ENCODE measurements at places on chromosomes 1 and 21. TPM values are rescaled to one million over a fixed set of nuclear protein-coding genes. Genes with fewer than 3 reads are reported as not detected.

DNA sequence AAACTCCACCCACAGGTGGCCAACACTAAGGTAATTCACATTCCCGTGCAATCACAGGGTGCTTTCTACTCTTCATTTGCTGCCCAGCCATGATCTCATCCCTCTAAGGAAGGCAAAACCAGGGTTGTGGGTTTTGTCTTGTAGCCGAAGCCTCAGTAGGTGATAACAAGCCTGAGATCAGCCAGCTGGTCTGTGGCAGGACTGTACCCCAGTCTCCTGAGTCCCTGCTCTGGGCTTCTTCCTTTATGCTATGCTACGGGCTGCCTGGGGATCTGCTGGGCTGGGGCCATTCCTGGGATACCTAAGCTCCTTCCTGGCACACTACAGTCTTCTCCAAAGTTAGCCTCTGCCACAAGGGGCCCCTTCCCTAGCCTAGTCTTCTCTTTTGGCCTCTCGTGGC is 9.8 kb downstream of the PPFIA4 start:
- no peaks in the 10 kb centered on the region for H3K27me3 ChIP-seq
- no peak overlapping the region for H3K4me3 ChIP-seq
- H3K27ac ChIP-seq = peak overlapping the region; percentile 96
- H3K4me1 ChIP-seq = peaks cover 54% of the 10 kb centered on the region
- H3K36me3 ChIP-seq = no peaks in the 10 kb centered on the region

- H3K4me1 ChIP-seq = no peaks in the 10 kb centered on the region
- no peaks in the 10 kb centered on the region for H3K27me3 ChIP-seq
- no peak overlapping the region for H3K4me3 ChIP-seq
- DNase-seq = no peak
- H3K27ac ChIP-seq = no peak overlapping the region
- H3K36me3 ChIP-seq = no peaks in the 10 kb centered on the region
Observed at GRCh38 chr1:107894605-107895004, 70.4 kb downstream of the VAV3 start.

- H3K36me3 ChIP-seq = no peaks in the 10 kb centered on the region
- DNase-seq = no peak
- H3K27me3 ChIP-seq = no peaks in the 10 kb centered on the region
Observed at GRCh38 chr1:7610936-7611335, 160.2 kb upstream of the VAMP3 start.

APOBEC4 gene
- total RNA-seq = not detected

SELL gene
- not detected for total RNA-seq

LRRC7 gene
- 2.1 TPM for total RNA-seq

NUF2 gene
- not detected for total RNA-seq

Data from gastrocnemius medialis (tissue), 4 donors.